ENCODE measurements at places on chromosomes 5 and 9.

GRCh38 chr9:85743275-85744128 lies 1.7 kb upstream of the AGTPBP1 start:
- DNase-seq, result no peak

GRCh38 chr5:150235500-150235854 lies 45.6 kb downstream of the SLC6A7 start:
- DNase-seq, result no peak

DNA sequence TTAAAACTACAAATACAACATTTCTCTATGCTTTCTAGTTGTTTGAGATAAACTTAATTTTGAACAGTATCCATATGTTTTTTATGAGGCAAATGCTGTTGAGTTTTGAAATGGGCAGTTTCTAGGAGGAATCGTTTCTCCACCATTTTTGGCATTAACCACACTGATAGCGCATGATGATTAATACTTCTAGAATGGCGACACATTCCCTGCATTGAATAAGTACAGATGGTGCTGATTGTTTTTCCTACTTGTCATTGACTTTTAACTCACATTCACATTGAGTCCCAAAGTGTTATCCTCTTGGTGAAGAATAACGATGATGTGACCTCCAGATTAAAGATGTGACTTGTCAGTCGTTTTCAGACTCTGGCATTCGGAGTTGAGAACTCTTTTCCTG lies 6.5 kb upstream of the CCDC192 start:
- DNase-seq, result no peak

DNA sequence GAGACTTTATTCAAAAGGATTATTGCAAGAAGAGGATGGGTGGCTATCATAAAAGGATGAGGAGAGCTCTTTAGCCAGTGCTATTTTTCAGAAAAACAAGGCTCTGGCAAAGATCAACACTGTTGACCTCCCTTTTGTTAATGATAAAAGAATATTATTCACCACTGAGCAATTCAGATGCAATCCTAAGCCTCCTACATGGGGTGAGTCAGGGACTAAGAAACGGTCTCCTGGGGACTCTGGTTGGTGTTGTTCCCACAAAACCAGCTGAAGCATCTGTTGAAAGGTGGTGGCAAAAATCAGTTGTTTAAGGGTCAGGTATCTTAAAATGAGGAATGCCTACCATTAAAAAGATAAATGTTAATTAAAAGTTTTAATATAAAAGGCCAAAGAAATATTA lies 7.7 kb upstream of the GCNT1 start:
- no peak for DNase-seq

DNA sequence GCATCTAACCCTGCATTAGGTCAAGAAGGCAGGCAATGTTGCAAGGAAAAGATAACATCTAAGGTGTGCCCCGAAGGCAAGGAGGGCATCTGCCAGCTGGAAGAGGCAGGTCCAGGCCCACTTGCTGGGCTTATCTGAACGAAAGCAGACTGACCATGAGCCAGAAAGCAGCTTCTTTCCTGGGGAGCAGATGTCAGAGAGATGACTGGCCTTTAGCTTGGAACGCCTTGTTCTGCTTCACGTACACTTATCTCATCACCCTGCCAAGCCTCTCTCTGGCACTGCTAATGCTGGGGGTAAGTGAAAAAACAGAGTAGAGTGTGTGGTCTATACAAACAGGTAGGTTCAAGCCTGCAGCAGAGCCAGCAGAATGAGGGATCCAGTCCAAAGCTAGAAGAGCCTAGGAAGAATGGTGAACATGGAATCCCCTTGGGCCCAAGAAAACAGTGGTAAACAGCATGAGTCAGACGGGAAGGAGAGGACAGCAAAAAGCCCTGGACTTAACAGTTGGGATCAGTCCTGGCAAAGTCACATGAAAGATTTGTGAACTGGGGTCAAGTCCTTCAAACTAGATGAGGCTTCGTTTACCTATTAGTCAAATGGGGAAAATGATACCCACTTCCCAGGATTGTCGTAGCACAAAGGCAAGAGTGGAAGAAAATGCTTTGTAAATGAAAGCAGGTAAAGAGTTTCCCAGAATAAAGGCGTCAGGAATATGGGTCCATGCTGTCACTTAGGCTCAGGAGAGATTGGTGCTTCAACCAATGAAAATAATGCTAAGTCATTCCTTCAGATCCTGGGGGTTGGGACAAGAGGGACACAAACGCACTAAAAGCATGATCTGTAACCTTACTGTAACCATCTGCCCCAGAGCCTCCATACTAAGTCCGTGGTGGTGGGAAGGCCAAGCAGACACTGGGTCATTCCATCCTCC lies 200.9 kb downstream of the SLIT3 start:
- no peak for DNase-seq
